ENCODE measurements at places on chromosomes 13 and 19.

DNA sequence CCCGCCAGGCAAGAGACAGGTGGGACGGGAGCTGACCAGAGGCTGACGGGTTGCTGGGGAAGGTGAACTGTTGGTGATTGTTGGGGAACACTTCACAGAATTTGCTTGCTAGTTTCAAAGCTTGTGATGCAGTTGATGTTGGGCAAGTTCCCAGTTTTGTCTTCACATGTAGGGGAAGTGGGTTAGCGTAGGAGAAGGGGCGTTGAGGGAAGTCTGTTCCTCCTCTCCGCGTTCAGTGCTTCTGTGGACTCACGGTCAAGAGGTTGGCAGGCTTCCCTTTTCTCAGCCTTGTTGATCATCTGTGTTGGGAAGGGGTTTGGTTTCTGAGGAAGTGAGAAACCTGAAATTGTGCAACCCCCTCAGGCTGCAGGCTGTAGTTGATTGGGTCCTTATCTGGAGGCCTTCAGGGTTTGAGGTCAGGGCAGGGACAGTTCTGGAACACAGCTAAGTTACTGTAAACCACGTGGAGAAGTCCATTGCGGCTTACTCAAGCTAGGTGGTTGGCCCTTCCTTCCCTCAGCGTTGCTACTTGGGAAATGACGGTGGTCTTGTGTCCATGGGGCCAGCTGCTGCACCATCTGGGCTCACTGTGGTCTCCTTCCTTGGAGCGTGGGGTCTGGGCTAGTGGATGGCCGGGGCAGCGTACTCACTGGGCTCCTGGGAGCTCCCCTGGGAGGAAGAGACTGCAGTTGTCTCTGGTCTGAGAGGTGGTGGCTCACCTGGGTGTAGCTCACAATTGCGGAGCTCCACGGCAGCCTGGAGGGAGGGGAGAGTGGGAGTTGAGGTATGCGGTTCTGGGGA is 7.5 kb downstream of the RPS9 start:
- DNase-seq, result no peak

DNA sequence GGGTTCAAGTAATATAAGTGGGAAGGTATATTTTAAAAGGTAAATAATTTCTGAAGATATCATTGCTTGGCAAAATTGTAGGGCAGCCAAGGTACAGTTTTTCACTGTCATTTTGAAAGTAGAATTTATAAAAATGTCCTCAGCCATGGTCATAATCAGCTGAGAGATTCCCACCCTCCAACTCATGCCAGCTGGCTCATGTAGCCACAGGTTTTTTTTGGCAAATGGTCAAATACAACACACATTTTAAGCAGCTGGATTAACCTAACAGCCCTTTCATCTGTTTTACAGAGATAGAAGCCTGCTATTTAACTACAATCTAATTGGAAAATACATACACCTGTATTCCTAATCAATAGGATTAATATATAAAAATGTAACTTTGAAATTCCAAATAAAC is 619.2 kb upstream of the SGCG start:
- no peak for DNase-seq

DNA sequence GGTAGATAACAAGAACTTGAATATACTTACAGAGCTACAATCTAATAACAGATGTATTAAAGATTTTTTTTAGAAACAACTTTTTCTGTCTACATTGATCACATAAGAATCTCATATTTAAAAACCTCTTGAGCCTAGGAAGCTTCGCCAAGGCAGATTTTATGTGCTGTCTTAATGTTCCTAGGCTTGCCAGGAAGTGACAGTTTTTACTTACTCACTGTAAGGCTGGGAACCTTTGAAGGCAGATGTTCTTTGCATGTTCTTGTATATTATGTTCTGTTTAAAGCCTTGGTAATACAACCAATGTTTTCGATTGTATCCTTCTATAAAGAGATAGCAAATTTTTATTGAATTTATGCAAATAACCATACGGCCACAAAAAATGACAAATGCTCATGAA is 492.7 kb downstream of the GPC5 start:
- DNase-seq, result no peak

DNA sequence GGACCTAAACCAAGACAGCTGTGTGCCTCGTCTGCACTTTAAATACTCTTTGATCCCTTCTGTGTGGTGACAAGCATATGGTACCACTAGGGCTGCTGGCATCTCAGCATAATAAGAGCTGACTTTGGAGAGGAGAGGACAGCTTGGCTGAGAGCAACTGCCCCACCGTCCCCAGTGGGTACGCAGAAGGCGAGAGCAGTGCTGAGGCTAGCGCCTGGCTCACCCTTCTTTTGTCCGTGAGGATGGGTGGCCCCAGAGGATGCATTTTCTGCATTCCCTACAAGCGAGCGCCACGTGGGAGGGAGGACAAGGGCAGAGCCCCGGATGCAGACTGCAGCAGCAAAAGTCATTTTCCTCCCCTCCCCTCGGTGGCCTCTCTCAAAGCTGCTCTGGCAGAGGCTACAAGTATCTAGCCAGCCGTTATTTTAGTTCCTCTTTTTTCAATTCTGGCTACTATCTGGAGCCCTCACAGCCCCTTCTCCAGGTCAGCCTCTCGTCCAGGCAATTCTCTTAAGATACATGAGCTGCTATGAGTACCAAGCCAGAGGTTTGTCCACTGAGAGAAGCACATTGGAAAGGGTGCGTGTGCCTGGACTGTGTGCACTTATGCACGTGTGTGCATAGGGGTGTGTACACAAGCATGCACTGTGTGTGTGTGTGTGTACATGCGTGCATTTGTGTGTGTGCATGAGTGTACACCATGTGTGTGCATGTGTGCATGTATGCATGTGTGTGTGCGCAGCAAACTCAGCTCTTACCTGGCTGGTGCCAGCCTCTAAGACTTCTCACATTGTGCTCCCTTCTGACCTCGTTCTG is 51.3 kb downstream of the RAB20 start:
- DNase-seq, result no peak

- DNase-seq, result no peak
Measured at GRCh38 chr13:28313579-28313978, 175.2 kb downstream of the PAN3 start.

- DNase-seq, result no peak
Measured at GRCh38 chr19:57812226-57812625, 2.5 kb downstream of the ZNF552 start.

DNA sequence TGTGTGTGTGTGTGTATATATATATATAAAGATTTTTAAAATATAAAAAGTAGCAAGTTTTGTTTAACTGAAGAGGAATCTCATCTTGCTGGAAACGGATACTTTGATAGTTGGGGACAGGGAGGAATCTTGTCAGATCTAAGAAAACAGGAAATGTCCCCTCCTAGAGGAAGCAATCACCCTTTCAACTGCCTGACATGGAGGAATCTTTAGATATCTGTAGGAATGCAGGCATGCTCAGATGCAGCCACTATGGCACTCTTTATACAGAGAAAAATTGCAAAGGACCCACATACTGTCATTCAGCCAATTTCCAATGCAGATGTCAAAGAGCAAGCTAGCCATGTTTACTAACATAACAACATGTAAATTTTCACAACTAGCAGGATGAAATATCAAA is 38.8 kb downstream of the ZNF611 start:
- no peak for DNase-seq

GRCh38 chr19:37988758-37989635 is 82.0 kb downstream of the SIPA1L3 start:
- DNase-seq, result no peak

GRCh38 chr13:75715601-75716523 is 79.7 kb downstream of the LMO7 start:
- DNase-seq, result no peak

- no peak for DNase-seq
Measured at GRCh38 chr19:55646889-55647731, 902 bp upstream of the CCDC106 start.

DNA sequence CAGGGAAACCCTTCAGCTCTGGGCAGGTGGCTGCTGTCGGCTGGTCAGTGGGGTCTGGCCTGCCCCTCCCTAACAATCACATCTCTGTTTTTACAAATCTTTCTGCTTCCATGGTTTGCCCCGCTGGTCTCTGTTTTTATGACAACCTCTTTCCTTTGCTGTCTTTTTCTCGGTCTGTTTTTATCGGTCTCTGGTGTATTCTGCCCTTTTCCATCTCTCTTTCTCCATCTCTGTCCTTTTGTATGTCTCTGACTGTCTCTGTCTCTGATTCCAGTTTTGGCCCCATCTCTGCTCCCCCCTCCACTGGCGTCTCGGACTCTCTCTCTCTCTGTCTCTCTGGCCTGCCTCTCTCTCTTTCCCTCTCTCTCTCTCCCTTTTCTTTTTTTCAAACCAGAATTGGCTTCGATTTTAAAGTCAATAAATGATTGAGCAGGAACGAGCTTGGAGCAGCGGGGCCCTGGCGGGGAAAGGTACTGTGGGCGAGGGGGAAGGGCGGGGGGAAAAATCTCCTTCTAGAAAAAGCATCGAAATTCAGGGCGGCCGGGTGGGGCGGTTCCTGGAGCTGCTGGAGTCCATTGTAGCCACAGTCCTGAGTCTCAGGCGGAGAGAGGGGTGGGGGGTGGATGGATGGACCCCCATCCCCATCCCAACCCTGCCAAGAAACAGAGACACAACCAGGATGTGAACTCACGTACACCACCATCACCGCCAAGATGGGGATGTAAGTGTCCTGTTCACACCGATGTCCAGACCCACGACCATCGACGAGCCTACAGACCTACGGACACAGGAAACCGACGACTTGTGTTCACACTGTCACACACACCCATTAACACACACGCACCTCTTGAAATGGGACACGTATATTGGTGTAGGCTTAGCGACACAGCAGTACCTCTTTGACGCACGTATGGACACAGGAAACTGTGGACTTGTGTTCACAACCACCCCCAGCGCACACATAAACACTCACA is 3.0 kb downstream of the NFIX start:
- DNase-seq, result no peak

DNA sequence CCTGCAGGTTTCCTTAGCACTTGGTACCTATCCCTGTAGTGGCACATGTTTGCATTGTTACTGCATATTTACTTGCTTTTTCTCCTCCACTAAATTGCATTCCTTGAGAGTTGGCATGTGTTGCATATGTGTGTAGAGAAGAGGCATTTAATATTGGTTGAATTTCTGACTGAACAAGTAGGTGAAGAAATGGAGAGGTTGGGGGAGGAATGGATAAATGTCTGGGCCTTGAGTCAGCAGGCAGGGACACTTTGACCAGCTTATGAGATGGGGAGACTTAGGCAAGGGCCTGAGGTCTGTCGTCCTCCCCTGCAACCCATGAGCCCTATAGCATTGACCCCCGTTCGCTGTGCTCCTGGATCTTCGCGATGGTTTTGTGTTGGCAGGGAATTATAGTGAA is 2.0 kb upstream of the GPR18 start:
- no peak for DNase-seq

- DNase-seq, result no peak
Measured at GRCh38 chr19:18259893-18260292, 14.4 kb downstream of the IQCN start.

DNA sequence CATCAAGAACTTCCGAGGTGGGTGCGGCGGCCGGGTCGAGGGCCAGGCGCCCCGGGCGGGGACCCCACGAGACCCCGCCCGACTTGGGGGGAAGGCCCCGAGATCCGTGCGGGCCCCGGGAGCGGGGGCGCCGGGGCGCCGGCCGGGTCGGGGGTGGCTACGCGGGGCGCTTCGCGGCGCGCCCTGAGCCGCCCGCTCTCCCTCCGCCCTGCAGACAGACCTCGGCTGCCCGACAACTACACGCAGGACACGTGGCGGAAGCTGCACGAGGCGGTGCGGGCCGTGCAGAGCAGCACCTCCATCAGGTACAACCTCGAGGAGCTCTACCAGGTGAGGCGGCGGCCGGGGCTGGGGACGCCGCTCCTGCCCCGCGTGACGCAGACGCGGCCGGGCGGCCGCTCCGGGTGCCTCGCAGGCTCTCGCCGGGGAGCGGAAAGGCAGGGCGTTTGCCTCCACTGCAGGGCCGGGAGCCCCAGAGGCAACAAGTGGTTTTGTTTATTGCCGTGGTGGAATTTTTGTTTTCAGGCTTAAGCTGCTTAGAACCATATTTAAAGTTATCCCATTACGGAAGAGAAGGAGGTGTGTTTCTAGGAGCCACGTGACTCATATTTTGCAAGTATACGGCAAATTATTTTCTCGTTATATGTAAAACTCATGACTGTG is 477 bp downstream of the CUL4A start:
- peak; percentile 60 for DNase-seq

DNA sequence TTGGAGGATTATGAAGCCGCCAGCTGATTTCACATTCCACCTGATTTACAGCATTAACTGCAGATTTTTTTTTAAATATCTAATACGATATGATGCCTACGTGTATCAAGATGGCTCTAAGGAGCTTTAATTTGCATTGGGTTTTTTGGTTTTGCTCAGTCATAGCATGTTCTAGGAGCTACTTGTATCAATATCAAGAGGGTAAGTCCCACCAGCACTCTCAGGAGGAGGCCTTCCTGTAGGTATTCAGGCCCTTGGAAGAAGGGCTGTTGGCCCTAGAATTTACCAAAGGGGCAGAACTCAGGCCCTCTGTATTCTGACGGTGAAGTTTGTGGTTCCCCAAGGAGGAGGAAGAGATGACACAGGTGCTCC is 97.2 kb upstream of the IPO5 start:
- DNase-seq, result no peak

- DNase-seq, result no peak
Measured at GRCh38 chr13:113969973-113970611, 3.8 kb downstream of the C13orf46 start.

- no peak for DNase-seq
Measured at GRCh38 chr13:102928941-102929675, 83.3 kb downstream of the ERCC5 start.

- DNase-seq, result no peak
Measured at GRCh38 chr13:98150832-98151479, 8.1 kb downstream of the FARP1 start.

GRCh38 chr13:76035711-76036110 is 399.6 kb downstream of the LMO7 start:
- no peak for DNase-seq

Data from activated T-helper 1 cell treated with anti-CD3 and anti-CD28 coated beads, Interleukin-2, amount 50 U/mL, for 16 hours (primary cell).